ENCODE measurements at places on chromosomes 16 and 17.

DNA sequence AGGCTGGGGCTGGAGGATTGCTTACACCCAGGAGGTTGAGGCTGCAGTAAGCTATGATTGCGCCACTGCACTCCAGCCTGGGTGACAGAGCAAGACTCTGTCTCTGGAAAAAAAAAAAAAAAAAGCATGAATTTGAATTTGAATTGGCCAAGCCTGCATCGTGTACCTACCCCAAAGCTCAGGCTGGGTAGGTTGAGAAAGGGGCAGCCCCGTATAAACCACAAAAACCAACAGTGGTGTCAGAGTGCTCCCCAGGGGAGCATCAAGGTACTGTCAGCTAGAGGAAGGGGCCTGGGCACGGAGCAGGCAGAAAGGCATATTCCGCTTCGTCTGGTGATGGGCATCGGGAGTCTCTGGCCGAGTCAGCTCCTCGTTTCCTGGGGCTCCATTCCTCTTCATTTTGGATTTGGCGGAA, 40.9 kb downstream of the RAP1GAP2 start:
- no peak for DNase-seq

DNA sequence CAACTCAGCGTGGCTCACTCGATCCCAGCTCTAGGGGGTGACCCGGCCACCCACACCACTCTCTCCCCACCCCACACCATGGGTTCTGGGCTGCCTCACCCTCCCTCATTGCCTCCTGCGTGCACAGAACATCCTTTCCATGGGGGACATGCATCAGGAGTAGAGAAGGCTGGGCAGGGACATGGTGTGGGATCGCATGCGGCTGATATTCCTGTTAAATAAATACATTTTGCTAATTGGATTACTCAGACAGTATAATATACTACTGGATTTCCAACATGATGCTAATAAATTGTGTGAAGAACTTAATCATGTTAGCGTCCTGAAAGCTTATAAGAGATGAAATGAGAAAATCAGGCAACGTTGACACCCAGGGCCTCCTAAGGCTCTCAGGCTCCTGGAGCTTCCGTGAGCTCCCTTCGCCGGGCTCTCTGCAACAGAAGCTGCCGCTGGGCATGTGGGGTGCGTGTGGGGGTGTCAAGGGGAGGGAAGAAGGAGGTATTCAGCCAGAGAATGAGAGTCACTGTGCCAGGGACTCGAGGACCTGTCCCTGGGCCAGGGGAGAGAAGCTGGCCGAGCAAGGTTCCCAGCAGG, 173.1 kb upstream of the TNRC6C start:
- DNase-seq, result no peak

GRCh38 chr16:72241930-72242329, 70.0 kb upstream of the PMFBP1 start:
- peak; percentile 33 for DNase-seq

DNA sequence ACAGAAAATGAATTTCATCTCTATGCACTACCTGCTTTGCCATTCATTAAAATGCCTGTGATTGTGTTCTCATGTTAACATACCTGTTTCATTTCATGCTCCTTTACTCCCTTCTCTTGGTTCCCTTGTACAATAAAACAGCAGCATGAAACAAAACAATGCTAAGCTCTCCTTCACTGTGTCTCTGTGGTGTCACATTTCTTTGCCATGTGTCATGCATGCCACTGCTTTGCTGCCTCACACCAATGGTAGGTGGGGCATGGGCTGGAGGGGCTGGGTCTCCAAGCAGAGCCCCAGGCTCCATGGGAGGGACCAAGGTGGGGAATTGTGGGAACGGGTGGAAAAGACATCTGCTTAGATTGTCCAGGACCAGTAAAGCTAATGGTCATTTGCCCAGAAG, 83.6 kb downstream of the RGS9 start:
- no peak for DNase-seq

DNA sequence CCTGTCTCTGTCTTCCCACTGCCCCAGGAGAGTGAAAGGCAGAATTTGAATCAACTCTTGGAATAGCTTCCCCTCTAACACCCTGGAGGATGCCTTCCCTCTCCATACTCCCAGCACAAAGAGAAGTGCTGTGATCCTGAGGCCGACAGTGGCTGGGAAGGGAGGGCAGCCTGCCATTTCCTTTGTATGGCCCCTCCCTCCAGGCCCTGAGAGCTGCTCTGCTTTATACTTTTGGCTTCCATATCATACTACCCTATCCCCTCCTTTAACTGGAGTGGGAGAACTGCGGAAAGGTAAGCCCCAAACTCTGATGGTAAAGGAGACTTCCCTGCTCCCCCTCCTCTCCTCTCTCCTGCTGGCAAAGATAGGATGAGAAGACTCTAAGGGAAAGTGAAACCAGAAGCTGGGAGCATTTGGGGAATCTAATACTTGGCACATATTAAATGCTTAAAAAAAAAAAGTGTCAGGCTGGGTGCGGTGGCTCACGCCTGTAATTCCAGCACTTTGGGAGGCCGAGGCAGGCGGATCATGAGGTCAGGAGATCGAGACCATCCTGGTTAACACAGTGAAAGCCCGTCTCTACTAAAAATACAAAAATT, 4.1 kb upstream of the MED24 start:
- DNase-seq, result no peak
